ENCODE measurements at places on chromosomes 5 and 9.

DNA sequence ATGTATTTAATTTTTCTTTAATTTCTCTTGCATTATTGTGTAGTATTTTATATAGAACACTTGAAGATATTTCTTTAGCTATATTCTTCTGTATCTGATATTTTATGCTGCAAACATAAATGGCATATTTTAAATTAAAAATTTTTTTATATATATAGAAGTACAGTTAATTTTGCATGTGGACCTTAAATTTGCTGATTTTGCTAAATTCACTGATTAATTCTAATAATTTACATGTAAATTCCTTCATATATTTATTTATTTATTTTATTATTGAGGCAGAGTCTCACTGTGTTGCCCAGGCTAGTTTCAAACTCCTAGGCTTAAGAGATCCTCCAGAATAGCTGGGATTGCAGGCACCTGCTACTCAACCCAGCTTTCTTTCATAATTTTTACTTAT, 276.9 kb downstream of the PRR16 start:
- DNase-seq, result no peak

GRCh38 chr9:109379513-109379912, 58.7 kb upstream of the EPB41L4B start:
- no peak for DNase-seq

DNA sequence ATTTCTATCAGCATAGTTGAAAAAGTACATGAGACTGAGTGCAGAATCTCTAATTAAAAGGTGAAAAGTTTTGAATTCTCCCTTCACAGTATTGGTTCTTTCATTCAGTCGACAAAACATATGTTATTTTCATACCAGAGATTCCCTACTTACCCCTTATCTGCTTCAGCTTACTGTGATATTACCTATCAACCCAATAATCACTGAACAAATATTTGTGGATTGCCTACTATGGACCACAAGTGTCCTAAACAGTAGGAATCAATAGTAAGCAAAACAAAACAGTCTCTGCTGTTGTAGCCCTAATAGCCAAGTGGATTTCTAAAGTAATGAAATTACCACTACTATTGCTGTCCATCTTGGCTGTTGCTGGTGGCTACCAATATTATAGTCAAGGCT, 11.5 kb downstream of the CCDC152 start:
- no peak for DNase-seq

DNA sequence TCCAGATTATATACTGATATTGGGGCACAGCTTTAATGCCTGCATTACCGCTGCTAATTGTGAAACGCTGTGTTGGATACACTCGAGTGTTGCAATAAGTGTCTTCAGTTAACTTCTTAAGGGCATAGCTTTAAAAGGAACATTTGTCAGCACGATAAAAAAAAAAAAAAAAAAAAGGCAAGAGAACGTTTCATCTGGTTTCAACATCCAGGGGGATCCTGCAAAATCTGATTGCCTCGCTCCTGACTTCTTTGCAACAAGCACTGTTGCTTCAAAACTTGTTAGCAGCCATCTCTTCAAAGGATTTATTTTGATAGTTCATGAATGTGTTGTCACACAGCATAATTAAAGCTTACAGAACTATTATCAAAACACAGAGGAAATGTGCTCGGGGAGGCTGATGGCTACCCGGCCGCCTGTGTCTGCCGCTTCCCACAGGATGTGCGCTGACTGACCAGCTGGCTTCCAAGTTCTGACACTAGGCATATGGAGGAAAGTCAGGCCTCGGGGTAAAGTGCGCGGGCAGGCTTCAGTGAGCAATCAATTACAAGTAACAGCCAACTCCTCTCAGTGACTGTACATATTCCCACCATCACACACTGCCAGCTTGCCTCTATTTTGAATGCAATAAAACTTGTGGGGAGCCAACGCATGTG, 77.7 kb downstream of the EBF1 start:
- no peak for DNase-seq

DNA sequence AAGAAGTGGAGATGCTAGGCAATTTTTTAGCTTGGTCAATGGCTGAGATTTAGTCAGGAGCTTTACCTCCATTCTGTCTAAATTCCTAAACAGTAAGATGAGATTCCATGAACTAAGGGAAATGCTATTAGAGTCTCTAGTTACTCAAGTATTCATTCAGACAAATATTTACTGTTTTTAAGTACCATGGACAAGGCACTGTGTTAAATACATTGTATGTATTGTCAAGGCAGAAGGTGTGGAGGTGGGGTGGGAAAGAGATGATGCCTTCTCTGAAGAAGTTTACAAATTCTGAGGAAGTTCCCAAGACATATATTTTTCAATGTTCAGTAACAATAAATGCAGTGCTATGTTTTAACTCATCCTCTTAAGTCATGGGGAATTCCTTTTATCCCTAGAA, 459.9 kb upstream of the NMUR2 start:
- no peak for DNase-seq

GRCh38 chr5:141878186-141878710, at the start of gene PCDH1:
PCDH1 (minus strand) TSS chr5:141878410; CDS start chr5:141878262, 148 bp downstream.
- DNase-seq, result no peak

- no peak for DNase-seq
Observed at GRCh38 chr5:1050423-1051365, 42.1 kb downstream of the NKD2 start.

DNA sequence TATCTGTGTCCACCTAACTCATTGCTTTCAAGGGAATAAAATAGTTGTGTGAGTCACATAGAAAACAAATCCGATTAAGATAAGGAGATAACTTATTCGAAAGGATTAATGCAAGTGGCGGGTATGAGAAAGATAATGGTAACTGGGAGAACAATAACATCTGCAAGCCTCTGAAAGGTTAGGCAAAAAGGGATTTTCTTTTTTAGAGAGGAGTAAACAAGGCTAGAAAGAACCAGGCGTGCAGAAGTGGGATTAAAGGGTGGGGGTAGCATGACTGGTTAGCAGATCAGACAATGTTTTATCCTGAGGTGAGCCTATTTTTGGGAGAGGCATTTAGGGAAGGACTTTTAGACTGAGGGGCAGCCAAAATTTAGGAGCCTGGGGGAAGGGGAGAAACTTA, 34.7 kb upstream of the JMY start:
- no peak for DNase-seq

DNA sequence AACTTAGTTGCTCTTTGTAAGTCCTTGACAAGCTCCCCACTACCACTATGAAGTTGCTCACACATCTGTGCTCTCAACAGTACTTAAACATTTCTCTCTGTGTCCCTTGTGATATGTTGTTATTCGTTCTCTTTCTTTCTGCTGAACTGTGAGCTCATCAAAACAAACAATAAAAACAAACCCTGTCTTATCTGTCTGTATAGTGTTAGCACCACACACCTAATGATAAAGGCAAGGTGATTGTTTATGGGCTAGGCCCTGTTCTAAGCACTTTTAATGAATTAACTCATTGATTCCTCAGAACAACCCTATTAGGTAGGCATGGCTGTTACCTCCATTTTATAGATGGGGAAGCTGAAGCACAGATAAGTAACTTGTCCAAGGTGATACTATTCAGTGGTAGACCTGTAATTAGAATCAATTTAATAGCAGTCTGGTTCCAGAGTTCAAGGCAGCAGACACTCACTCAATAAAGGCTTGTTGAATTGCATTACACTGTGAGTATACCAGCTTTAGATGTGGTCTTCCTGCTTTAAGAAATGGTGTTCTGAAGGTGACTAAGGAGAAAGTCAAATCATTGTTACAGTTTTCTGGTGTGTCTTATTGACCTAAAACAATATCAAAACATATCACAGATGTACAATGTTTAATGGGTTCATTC, 153.6 kb upstream of the ELL2 start:
- DNase-seq, result no peak

DNA sequence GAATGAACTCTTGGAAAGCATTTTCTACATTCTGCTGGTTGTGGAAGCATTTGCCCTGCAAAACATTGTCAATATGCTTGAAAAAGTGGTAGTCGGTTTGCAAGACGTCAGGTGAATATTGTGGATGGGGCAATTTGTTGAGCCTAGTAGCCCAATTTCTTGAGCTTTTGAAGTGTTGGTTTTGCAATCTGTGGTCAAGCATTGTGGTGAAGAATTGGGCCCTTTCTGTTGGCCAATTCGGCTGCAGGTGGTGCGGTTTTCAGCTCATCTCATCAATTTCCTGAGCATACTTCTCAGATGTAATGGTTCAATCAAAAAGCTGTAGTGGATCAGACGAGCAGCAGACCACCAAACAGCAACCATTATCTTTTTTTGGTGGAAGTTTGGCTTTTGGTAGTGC, 426.8 kb upstream of the CDH9 start:
- no peak for DNase-seq

DNA sequence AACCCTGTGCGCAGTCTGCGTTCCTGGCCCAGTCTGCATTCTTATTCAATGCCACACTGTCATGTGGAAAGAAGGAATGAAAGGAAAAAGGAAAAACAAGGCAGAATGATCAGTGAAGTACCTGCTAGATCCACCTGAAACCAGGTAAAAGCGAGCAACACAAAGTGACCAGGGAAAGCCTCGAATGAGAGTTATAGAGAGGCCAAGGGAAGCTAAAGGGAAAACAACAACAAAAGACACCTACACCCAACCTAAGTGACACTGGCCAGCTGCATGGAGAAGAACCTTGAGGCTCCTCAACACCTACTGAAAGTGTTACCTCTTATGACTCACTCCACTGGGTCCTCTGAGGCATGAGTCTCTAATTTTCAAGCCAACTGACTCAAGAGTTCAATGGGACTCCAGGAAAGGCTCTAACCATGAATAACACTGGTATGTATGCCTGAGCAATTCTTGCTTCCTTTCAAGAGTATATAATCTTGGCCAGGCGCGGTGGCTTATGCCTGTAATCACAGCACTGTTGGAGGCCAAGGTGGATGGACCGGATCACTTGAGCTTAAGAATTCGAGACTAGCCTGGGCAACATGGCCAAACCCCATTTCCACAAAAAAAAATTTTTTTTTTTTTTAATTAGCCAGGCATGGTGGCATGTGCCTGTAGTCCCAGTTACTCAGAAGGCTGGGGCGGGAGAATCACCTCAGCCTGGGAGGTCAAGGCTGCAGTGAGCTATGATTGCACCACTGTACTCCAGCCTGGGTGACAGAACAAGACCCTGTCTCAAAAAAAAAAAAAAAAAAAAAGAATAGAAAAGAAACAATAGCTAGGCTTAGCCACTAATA, 29.0 kb downstream of the MTMR12 start:
- no peak for DNase-seq

DNA sequence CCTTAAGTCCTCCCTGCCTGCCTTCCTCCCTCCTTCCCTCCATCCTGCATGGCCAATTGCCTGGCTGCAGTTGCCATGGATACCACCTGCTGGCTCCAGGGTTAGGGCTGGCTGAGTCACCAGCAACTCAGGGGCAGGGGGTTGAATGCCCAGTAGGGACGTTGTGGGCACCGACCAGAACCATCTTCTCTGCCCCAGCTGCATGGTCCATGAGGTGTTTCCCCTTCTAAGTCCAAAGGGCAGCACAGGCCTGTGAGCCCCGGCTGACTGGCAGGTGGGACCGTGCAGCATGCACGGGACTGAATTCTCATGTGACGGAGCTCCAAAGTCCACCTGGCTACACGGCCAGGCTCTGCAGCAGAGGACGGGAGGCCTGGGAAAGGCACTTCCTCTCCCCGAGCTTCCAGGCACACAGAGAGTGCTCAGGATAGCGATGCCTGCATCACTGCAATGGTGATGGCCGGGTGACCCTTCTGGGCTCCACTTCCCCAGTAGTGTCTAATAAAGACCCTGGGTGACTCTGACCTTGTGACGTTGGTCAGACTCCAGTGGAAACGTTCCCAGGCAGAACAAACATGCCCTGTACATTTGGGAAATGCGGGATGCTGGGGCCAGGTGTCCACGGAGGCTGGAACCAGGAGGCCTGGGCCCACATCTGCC, 5.7 kb downstream of the ASS1 start:
- no peak for DNase-seq

GRCh38 chr5:56330806-56331205, 97.7 kb upstream of the ANKRD55 start:
- DNase-seq, result no peak

DNA sequence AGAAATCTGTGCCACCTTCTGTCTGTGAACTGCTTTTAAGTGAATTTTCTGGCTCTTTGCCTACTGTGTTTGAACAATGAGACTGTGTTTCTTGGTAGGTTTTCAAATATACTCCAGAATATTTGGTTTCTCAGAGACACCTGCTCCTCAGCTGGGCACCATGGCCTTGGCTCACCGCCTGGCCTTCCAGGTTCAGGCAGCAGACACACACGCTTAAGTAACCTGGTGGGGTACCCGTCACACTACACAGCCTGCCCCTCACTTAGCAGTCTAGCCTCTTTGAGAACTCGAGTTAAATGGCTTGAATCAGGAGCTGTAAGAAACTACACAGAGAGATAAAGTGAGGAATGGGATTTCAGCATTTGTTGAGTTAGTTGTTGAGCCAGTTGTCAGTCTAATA, 530.5 kb downstream of the MTRR start:
- DNase-seq, result no peak

DNA sequence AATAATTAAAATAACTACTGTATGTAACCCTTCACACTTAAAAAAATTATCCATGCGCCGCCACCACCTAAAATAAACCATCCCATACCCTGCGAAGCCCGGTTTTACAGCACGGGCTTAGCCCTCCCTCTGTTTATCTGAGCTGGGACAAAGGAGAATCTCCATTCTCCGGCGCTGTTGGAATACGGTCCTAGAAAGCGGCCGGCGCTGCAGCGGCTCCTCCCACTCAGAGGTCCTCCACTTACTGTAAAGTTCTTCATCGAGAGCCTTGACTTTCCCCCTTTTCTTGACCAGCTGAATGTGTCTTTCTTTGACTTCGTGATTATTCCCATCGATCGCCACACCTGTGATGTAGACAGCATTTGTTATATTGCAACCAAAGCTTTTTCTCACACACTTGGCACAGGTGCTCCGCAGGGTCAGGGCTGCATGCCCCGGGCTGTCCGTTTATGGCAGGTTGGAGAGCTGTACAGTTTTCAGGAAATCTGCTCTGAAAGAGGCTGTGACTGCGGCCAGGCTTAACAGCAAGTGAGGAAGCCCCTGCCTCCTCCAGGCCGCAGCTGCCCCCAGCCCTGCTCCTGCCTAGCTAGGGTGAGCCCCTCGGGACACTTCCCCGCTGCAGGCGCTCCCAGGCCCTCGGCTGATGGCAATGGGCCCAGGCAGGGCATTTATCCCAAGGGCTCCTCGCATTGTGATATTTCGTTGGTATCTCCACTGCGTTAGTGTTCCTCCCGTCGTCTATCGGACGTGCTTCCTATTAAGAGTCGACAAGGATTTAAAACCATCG, 16.7 kb downstream of the GFPT2 start:
- no peak for DNase-seq

GRCh38 chr9:7937761-7938491, 138.3 kb upstream of the DMAC1 start:
- no peak for DNase-seq

DNA sequence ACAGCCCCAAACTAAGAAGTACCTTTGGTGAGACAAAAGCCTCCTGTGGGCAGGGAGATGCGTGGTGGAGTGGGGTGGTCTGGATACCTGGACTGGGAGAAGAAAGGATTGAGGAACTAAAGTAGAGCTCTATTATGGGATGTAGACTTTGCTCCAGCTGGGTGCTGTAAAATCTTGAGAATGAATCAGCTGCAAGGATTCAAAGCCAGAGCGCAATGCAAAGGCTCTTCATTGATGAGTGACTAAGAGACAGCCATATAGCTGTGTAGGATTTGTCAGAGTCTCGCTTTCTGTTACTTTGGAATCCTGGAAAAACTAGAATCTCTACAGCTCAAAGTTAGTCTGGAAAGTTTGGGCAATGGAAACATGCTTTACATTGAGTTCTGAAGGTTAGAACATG, 159.9 kb downstream of the TAF11L14 start:
- DNase-seq, result no peak

- DNase-seq, result no peak
Observed at GRCh38 chr5:127549551-127549950, 32.1 kb downstream of the PRRC1 start.

GRCh38 chr5:75325242-75325641, 11.8 kb upstream of the HMGCR start:
- DNase-seq, result no peak
